NCI-H1105 (cell line): ENCODE measurements at places on chromosomes 12 and 14.

GRCh38 chr12:119679490-119679889, 11.6 kb downstream of the PRKAB1 start:
- DNase-seq, result no peak

- no peak for DNase-seq
These were observed 112.1 kb downstream of the DICER1 start for GRCh38 chr14:95045106-95045701.

- DNase-seq, result no peak
These were observed 447.6 kb upstream of the SEL1L start for GRCh38 chr14:81981307-81981675.

DNA sequence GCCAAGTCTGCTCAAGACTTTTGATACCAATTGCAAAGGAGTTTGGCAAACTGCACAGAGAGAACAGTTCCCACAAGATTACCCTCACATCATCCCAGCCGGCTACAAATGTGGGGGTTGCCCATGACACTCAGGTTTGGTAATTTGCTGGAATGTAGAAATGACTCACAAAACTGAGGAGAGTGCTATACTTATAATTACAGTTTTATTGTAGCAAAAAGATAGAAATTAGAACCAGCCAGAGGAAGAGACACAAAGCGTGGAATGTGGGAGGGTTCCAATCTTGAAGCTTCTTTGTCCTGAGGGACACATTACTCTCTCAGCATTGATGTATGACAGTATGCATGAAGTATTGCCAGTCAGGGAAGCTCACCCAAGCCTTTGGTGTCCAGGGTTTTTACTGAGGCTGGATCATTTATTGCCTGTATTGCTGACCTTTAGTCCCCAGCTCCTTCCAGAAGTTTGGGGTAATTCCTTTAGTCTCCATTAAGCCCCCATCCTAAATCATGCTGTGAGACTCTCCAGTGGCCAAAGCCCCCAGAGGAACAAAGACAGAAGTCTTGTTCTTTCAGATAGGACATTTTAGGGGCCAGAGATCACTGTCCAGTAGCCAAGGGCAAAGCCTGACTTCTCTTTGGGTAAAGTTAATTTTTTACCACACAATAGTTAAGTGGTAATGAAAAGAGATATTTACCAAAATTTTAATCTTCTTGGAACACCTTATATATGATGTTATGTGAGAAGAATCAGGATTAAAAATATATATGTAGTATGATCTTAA, 9.9 kb downstream of the TBK1 start:
- DNase-seq, result no peak

- peak; percentile 77 for DNase-seq
These were observed 35.1 kb downstream of the CCDC85C start for GRCh38 chr14:99568567-99569560.

GRCh38 chr12:64009321-64010068, 165.0 kb downstream of the SRGAP1 start:
- no peak for DNase-seq
